ENCODE measurements at places on chromosomes 16 and 17. TPM values are rescaled to one million over a fixed set of nuclear protein-coding genes. Genes with fewer than 3 reads are reported as not detected.

The PRSS8 gene
- 0.23 TPM for total RNA-seq

The KCNAB3 gene
- 1.2 TPM for total RNA-seq

The CD300LB gene
- 0.62 TPM for total RNA-seq

The CDRT15L2 gene
- total RNA-seq, result not detected

The GRB7 gene
- not detected for total RNA-seq

The TMEM100 gene
- total RNA-seq, result 11.8 TPM

The CES4A gene
- total RNA-seq, result 7.4 TPM

GRCh38 chr16:73265935-73266334, 218.0 kb upstream of the ZFHX3 start:
- DNase-seq, result no peak

GRCh38 chr17:73972901-73973300, 230.6 kb upstream of the RPL38 start:
- peak; percentile 43 for DNase-seq

DNA sequence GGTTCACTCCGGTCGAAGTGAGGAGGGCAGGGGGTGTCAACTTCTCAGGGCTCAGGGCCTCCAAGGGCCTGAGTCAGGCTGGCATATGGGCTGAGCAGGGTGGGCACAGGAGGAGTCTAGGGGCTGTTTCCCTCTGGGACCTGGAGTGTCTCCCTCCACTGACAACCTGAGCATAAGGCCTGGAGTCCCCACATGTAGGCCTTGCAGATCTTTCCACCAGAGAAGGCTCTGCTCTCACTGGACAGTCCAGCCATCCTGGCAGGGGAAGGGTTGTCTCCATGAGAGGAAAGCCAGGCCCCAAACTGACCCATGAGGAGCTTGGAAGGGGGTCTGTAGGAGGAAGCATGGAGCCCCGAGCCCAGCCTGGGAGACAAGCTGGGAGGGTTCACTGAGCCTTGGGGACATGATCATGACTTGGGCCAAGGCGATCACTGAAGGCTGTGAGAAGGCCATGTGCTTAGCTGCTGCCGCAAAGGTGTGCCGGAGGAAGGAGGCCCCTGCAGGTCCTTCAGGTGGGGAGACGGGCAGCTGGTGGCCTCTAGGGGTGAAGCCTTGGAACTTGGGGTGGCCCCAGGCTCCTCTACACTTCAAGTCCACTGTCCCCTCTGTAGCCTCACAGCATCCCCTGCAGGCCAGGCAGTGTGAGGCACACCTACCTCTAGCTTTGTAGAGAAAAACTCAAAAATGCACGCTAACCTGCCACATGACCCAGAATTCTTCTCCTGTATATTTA, 9.9 kb downstream of the CMTM2 start:
- no peak for DNase-seq

DNA sequence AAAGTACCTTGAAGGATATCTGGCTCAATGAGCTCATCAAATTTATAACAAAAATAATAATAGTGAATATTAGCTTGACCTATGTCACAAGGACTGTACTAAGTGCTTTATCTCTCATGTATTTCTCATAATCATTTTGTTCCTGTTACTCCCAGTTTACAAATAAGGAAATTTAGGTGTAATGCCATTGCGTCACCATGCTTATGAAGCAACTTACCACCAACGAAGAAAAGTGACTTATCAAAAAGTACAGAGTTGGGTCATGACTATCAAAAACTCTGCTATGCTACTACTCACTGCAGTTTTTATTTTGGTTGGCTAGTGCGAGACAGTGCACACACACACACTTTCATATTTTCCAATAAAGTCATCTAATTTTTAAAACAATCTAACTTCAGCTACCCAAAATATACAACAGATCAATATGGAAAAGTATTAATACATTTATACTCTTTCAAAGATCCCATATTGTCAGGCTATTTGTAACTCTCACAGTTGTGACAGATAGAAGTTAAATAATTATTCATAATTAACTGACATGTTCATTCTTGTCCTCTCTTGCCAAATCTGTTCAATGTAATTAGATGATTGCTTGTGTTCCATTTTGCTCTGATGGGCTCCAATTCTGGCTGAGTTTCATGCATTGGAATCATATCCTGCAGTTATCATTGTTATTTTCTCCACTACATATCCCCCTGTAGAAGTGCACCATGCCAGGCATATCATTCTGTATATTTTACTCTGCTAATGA, 119.4 kb downstream of the KCNJ2 start:
- DNase-seq, result no peak

- no peak for DNase-seq
Observed at GRCh38 chr17:65359016-65359415, 202.4 kb downstream of the AXIN2 start.

DNA sequence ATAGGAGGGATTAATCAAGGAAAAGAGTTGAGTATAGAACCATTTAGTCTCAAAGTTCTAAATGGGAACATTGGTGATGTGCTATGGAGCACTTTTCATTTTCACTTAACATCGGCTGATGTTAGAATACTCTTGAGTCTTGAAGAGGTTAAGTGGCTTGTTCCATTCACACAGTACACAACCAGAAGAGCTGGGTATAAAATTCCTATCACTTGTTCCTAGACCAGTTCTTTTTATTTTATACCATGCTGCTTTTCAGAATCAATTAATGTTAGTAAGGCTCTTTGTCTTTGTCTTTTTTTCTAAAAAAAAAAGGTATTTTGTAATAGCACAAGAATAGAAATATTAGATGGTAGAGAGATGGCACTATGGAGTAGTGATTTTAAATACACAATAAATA, 1.7 kb upstream of the KRTAP1-1 start:
- no peak for DNase-seq

DNA sequence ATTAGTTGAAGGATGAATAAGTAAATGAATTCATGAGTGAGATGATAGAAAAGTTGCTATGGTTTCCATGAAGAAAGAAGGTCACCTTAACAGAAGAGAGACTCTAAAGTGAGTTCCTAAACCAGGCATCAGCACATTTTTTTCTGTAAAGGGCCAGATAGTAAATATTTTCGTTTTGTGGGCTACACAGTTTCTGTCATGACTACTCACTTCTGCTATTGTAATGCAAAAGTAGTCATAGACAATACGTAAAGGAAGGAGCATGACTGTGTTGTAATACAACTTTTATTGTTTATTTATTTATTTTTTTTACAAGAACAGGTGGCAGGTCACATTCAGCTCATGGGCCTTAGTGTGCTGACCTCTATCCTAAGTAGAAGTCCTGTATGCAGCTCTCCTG, 426.1 kb upstream of the DYNLRB2 start:
- no peak for DNase-seq

DNA sequence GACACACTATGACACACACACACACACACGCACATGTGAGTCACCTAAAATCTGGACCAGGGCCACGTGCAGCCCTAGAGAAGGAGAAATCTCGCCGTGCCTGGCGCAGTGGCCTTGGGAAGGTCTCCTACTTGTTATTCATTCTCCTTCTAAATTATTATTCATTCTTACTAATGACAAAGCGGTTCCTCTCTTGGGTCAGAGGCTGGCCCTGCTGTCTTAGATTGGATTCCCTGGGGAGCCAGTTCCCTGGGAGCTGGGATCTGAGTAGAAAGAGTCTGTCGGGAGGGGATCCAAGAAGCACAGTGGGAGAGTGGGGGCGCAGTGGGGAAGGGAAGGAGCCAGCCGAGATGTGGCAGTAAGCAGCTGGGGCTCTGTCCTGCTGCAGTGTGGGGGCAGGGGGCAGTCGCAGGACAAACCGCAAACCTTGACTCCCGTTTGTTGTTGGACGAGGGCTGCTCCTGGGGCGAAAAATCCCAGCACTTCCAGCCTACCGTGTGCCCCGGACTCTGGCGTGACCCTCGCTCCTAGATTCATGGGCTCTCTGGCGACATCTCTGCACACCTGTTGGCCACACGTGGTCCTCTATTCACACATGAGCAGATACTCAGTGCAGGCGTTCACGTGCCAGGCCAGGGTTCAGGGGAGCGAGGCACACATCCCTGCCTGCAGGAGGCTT, 18.7 kb upstream of the JPH3 start:
- DNase-seq, result no peak

DNA sequence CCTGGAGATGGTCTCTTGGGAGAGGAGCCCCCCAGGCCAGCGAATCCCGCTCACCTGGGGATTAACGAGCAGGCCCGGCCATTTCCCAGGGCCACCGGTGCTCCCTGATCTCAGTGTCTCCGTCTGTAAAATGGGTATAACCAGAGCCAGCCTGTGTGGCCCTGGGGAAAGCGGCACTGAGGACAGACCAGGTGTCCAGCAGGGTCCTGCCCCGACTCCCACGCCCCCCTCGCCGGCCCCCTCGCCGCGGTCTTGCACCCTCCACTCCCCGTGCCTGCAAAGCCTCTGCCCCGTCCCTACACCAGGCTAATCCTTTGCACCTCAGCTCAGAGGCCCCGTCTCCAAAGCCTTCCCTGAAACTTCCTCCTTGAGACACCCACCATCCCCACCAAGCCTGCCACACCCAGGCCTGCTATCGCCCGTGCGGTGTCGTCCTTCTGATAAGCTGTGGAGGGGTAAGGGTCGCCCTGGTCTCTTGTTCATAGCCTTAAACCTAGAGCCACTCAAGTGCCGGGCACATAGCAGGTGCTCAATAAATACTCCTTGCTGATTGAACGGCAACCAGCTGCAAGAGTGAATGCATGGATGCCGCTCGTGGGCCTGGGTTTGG, 259.1 kb downstream of the C16orf95 start:
- DNase-seq, result peak; percentile 67

DNA sequence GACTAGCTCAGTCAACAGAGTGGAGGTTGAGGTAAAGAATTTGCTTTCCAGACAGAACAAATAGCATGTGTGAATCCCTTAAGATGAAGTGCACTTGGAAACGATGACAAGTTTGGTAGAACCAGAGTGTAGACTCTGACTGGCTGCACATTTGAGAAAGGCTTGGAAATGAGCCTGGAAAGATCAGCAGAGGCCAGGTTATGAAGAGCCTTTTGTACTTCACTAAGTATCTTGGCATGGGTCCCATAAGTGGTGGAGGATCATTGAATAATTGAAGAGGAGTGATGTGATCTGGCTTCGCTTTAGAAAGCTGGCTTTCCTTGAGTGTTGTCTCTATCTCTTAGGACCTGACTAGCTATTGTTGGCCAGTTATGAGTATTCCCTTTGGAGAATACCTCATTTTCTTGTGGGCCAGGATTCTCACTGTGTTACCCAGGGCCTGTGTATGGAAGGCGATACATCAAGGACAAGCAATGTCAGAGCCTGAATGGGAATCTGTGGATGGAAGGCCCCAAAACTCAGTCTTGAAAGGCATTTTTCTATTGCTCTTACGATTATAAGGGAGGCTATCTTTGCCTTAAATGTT, 329.8 kb downstream of the UTP18 start:
- DNase-seq, result no peak

GRCh38 chr16:47342055-47342454, 118.8 kb downstream of the ITFG1 start:
- DNase-seq, result no peak
